WTC11 (cell line): ENCODE measurements at places on chromosomes 7 and 10.

DNA sequence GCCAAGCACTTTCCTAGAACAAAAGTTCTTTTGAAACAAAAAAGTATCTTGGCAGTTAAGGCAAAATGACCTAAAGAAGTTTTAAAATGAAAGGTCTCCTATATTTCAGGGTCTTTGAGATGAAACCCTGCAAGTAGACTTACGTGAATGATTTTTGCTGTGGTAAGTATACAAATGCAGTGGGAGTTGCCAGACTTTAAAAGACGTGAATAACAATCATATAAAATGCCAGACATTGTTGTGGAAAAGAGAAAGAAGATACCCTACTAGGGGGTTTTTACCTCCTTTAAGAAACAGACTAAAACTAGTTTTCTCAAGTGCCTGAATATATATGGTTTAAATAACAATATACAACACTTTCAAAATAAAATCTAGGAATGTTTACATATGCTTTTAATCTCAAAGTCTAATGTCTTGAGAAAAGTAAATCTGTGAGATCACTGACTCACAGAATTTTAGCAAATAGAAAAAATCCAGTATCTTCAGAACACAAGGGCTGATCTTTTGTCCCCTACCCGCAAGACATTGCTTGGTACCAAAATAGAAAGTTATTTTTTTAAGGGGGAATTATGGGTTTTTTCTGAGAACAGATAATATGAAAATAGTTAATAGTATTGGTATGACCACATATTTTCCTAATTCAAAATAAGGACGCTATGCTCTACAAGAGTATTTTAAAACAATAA lies 29.5 kb downstream of the LRRC17 start:
- DNase-seq: no peak

DNA sequence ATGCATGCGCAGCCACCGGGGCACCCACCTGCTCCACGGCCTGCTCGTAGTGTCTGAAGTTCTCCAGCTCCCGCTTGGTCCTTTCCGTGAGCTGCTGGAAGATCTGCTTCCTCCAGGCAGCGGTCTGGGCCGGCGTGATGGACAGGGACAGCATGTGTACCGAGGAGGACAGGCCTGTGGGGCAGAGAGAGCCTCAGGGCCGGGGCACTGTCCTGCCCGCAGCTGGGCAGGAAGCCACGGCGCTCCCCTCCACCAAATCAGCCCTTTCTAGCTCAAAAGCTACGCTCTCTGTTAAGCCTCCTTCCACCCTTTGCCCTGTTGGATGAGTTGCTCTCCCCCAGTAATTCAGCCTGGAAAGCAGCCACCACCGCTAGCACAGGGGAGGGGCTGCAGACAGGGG lies 19.2 kb downstream of the TECPR1 start:
- DNase-seq: no peak

GRCh38 chr7:158216198-158216597 lies 371.4 kb downstream of the PTPRN2 start:
- no peak for DNase-seq

DNA sequence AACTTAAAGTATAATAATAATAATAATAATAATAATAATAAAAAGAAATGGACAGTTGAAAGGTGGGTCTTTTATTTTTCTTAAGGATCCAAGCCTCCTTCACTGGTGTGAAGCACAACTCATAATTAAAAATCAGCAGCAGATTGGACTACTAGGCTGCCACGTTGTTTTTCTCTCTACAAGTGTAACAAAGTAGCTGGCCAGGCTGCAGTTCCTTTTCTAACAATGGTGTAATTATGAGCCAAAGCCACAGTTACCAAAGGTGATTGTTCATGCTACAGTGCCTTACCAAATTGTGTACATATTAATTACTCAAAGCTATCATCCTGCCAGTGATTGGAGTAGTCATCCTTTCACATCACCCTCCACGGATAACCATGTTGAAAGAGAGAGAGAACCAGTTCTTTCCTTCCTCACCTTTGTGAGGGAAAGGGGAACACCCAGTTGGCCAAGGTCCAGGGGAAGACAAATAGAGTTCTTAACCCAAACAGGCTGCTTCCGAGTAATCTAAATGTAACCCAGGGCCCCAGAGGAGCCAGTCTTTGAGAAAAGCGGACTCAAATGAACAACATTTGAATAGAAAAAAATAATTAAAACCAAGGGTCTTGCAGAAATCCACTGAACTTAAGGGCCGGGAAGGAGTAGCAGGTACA lies 86.3 kb upstream of the NPS start:
- no peak for DNase-seq

DNA sequence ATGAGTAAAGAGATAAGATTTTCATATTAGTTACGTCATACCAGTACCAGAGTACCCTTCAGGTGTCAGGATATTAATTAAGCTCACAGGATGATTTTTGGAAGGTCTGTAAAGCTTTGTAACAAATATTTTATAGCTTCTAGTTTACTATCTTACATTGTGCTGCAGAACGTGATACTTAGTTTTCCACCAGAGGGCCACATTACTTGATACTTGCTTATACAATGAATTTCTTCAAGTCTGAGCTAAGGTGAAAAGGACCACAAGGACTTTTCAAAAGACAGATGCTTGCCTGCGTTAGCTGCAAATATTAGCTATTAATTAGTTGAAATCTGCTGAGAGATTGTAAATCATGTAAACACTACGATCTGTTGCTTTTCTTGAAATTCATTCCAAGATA lies 12.2 kb downstream of the FOXP2 start:
- DNase-seq: no peak

- DNase-seq: no peak
Observed at GRCh38 chr10:101237982-101238731, 8.9 kb upstream of the LBX1 start.

- peak; percentile 1 for DNase-seq
Observed at GRCh38 chr10:86205306-86206239, 161.0 kb downstream of the GRID1 start.

DNA sequence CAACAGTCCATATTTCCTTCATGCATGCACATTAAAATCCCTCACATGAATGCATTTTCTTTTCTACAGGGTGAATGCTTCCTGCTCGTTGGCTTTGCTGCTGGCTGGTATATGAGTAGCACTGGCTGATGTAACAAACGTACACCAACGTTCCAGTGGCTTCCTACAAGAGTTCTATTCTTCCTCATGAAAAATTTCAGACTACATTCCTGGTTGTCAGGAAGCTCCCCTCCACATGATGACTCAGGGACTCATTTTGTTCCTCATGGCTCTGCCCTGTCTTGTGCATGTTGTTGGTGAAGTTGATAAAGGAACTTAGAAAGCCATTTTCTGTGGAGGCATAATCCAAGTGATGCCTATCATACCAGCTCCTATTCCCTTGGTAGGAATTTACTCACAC lies 470.7 kb upstream of the KLF6 start:
- DNase-seq: no peak

GRCh38 chr7:120441850-120442249 lies 168.9 kb downstream of the KCND2 start:
- DNase-seq: no peak

GRCh38 chr7:67484244-67484751 lies 487.7 kb downstream of the TYW1 start:
- DNase-seq: peak; percentile 80

DNA sequence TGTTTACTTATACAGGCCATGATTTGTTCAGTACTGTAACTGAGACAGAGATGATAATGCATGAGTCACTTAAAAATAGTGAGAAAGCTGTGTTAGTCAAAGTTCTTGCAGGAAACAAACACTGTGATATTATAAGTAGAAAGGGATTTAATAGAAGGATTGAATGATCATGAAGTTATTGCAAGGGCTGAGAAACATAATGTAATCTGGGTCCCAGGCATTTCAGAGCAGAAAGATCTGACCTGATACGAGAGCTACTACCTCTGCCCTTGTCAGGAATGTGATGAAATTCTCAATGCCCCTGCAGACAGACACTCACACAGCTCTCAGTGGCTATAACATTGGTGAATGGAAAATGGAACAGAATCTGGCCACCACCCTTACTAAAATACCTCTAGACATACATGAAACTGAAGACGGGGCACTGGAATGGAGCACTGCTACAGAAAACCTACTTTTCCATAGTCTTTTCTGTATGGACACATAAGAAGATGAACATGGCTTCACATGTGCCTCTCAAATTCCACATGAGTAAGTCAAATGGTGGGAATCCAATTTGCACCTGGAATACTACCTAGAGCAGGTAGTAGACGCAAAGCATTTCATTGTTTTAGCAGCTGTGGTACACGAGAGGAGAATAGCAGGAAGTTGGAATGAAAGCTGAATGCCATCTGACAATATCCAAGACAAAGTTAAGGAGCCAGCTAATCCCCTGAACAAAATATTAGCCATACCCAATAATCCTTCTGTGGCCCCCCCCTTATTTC lies 19.1 kb upstream of the VWDE start:
- DNase-seq: no peak

GRCh38 chr7:141301544-141301943 lies 227.7 kb downstream of the TMEM178B start:
- no peak for DNase-seq

DNA sequence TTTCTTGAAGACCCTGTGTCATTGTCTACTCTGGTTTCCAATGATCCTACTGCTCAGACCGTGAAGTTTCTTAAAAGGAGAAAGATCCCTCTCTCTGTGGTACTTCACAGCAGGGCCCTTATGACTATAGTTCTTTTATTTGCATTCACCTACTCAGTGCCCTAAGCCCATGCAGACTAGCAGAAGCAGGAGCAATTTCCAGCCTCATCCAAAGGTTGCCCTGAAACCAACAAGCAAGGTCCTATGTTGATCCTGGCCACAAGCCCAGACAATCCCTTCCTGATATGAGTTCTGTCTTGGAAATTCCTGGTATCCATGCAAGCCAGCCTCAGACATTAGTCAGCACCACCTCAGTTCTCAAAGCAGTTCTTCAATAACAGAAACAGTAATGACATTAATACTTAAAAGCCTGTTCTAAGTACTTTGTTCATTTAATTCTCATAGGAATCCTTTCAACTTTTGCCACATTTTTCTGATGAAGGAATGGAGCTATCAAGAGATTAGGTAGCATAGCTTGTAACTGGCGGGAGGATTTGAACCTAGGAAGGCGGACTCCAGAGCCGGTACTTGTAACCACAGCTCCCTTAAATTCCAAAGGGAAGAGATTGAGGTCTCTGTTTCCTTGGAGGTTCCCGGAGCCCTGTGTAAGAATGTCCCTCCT lies 58.1 kb upstream of the ST8SIA6 start:
- no peak for DNase-seq

GRCh38 chr10:128036746-128037543 lies 89.3 kb downstream of the MKI67 start:
- DNase-seq: no peak

- DNase-seq: no peak
Observed at GRCh38 chr10:124220971-124221355, 127.6 kb upstream of the CHST15 start.

- DNase-seq: no peak
Observed at GRCh38 chr7:123372368-123372767, 162.0 kb downstream of the IQUB start.

DNA sequence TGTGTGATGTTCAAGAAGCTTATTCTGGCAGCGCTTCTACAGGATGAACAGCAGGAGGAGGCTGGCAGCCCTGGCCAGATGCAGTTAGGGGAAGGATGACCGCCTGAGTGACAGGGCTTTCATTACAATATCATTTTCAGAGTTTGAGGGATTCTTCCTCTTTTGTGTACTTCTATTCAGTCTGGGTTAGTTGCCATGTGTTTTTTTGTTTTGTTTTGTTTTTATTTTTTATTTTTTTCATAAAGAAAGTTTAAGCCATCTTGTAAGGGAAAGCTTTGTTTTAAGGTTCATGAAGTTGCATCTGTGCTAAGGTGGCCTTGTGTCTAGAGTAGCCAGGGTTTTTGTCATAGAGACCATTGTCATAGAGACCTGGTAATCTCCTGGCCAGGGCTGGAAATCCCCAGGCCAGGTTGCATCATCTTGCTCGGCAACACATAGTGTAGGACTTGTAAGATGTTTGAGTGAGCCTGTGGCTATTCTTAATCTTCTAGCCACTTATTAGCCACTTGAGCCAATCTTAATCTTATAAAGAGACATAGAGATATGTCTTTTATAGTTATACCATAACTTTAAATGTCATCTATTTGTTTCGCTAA lies 230.5 kb upstream of the TMEM229A start:
- DNase-seq: peak; percentile 69

- no peak for DNase-seq
Observed at GRCh38 chr7:19972876-19973275, 199.5 kb upstream of the TMEM196 start.

DNA sequence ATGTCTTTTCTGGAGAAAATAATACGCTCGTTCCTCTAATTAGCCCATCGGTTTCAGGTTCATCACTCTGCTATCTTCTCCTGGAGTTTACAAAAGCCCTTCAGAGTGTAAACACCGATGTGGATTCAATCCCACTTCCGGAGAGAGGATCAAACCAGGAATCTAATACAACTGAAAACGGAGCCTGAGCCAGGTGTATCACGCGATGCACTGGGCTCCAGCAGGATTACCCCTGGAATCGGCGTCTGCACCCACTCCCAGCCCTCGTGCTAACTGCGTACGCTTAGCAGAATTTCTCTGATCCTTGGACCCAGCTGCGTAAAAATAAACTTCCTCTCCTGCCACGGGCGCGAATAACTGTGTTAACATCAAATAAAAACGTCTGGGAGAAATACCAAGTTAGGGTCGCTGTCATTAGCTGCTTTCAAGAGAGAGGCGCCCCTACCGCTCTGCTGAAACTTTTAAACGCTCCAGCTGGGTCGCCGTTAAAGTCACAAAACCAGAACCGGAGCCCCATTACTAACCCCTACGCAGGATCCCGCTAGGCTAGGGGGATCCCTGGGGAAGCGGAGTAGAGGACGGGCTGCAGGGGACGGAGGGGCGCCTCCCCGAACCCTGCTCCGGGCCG lies 502 bp downstream of the ZNF3 start:
- no peak for DNase-seq

DNA sequence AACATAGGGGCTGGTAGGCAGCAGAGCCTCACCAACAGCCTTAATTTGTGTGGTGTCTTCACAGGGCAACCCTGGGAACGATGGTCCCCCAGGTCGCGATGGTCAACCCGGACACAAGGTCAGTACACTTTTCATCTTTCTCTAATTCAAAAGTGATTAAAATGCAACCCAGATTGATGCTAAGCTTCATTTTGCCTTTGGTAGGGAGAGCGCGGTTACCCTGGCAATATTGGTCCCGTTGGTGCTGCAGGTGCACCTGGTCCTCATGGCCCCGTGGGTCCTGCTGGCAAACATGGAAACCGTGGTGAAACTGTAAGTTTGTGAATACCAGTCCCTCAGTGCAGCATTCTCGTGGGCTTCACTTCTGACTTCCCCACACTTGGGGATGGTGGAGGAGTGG lies 30.9 kb downstream of the COL1A2 start:
- DNase-seq: no peak

DNA sequence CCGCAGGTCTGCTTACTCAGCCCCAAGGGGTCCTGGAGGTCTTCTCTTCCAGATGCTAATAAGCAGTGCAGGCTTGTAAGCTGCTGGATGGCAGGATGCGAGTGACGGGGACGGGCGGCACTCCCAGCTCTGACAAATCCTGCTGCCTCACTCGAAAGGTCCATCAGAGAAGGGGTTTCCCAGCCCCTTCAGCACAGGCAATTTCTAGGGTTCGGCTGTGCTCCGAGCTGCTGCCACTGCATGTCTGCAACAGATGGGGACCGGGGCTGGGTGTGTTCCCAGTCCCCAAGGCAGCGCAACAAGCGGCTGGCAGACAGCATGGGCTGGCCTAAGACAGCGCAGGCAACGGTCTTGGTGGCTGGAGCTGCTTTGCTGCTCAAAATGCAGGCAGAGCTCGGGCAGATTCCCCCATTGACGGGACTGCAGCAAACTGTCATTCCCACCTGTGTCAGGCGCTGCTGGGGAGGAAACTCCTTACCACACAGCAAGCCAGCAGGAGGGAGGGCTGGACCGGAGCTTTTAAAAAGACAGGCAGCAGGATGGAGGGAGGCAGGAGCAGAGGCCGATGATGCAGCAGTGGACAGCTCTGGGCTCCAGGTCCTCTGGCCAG lies 62.4 kb downstream of the PRKAG2 start:
- DNase-seq: peak; percentile 31
